Thyroid gland (tissue), 4 donors: ENCODE measurements at places on chromosomes 3 and 15. TPM values are rescaled to one million over a fixed set of nuclear protein-coding genes. Genes with fewer than 3 reads are reported as not detected.

CNTN3 gene
- total RNA-seq: 5.5 TPM

DNA sequence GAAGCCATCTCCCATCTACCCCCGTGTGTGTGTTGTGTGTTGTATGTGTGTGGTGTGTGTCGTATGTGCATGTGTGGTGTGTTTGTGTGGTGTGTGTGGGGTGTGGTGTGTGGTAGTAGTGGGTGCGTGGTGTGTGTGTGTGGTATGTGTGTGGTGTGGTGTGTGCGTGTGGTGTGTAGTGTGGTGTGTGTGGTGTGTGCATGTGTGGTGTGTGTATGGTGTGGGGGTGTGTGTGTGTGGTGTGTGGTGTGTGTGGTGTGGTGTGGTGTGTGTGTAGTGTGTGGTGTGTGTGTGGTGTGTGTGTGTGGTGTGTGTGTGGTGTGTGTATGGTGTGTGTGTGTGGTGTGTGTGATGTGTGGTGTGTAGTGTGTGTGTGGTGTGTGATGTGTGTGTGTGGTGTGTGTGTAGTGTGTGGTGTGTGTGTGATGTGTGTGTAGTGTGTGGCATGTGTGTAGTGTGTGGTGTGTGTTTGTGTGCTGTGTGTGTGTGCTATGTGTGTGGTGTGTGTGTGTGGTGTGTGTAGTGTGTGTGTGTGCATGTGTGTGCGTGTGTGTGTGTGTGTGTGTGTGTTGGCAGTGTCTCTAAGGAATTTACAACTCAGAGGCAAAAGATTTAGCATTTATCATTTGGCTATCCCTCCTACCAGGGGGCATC, 156.3 kb upstream of the TMEM108 start:
- no peak overlapping the region for H3K27ac ChIP-seq
- no peaks in the 10 kb centered on the region for H3K4me1 ChIP-seq
- H3K36me3 ChIP-seq: no peaks in the 10 kb centered on the region
- H3K4me3 ChIP-seq: no peak overlapping the region
- no peaks in the 10 kb centered on the region for H3K27me3 ChIP-seq
- no peak for DNase-seq

- H3K4me1 ChIP-seq: peaks cover 9% of the 10 kb centered on the region
- H3K27me3 ChIP-seq: no peaks in the 10 kb centered on the region
- no peak overlapping the region for H3K4me3 ChIP-seq
- DNase-seq: no peak
- H3K36me3 ChIP-seq: peaks cover 23% of the 10 kb centered on the region
Observed at GRCh38 chr3:123158330-123158729, 43.4 kb upstream of the SEC22A start.

GRCh38 chr3:197516517-197516889, 39.3 kb downstream of the BDH1 start:
- H3K4me1 ChIP-seq: peaks cover 24% of the 10 kb centered on the region
- H3K36me3 ChIP-seq: no peaks in the 10 kb centered on the region
- H3K27me3 ChIP-seq: no peaks in the 10 kb centered on the region
- no peak overlapping the region for H3K27ac ChIP-seq
